ENCODE measurements at places on chromosomes 2 and 18. TPM values are rescaled to one million over a fixed set of nuclear protein-coding genes. Genes with fewer than 3 reads are reported as not detected.

RIT2 gene
- not detected for total RNA-seq

DNA sequence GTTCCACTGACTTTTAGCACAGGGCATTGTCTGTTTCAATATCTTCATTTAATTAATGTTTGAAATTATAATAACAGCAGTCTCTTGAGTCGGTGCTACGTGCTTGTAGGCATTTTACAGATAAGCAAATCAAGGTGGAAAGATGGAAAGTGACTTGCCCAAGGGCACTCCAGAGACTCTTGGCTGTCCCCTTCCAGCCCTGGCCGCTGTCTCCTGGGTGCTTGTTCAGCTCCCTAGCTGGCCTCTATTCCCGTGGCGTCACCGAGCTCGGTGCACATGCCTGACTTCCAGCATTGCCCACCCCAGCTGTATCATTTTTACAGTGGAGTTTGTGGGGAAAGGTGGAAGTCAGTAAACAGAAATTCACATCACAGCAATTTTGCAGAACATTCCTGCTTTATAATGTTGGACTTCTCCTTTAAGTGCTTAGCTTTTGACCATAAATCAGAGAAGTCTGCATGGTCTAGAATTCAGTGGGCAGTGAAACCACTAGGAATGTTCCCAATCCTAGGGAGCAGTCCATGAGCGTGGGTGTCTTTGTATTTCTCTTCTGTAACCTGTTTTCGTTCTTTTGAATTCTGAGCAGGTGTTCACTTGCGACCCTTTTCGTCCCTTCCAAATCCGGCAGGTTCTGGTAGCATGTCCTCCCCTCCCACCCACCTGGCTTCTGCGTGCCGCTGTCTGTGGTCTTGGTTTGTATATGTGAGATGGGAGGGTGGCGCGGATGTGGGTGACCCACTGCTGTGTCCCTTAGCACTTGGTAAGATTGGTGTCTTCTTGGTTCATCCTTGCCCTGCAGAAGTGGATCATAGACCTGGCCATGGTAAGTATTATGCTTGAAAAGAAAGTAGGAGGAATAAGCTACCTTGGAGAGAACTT lies 8.4 kb downstream of the SLC66A3 start:
- no peak for DNase-seq

DNA sequence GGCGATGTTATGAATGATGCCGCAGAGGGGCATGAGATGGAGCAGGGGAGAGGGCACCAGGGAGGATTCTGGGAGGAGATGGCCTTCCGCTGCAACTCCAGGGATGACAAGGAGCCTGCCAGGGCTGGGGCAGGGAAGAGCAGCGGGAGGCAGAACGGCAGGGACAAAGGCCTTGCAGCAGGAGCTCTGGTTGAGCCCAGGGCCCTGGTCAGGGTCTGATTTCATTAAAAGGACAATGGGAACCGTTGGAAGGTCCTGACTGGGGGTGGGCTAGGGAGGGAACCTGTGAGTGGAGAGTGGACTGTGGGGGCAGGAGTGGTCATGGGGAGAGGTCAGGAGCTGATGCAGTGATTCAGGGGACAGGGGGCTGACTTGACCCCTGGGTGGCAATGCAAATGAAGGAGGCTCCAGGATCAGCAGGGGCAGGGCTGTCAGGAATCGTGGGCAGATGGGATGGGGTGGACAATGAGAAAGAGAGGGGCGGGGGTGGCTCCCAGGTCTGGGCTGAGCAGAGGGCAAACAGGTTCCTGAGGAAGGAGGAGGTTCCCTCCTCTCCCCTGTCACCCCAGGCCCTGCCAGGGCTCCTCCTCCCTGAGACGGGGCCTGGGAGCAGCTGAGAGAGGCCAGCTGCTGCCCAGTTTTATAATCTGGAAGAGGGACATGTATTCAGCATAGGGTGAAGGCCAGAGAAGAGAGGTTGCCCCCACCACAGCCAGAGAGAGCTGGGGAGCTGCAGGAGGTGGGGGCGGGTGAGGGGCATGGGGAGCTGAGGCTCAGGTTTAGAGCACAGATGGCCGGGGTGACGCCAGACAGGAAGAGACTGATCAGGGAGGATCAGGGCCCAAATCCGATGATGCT lies 7.3 kb upstream of the DUSP2 start:
- no peak for DNase-seq

DNA sequence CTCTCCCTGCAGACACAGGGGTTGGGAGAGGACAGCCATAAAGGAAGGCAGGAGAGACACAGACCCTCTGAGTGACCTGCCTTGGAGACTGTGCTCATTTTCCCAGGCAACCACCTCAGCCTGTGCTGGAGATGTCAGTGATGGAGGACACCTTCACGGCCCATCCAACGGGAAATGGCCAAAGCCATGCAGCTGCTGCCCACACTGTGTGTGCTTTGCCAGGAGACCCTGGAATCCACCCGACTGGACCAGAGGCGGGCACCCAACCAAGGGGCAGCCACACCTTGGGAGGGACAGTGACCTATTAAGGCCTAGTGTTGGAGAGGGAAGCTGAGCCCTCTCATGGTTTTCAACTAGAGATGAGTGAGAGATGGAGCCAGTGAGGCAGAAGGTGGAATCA lies 192.5 kb downstream of the SMAD2 start:
- DNase-seq: no peak

DNA sequence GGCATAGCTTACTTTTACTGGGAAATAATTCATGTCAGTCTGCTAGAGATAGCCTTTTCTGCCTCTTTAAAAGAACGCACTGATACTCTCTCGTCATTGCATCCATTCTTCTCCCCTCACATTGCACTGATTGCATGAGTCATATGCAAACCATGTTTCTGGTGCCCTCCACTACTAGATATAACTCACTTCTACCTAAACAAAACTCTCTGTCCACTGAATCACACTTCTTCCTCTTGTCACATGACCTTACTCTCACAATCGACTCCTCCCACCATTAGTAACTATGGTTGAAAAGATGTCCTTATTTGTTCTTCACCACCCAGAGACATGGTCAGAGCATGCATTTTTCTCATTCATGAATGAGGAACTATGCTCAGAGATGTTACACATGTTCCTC lies 158.0 kb downstream of the CSRNP3 start:
- no peak for DNase-seq

DNA sequence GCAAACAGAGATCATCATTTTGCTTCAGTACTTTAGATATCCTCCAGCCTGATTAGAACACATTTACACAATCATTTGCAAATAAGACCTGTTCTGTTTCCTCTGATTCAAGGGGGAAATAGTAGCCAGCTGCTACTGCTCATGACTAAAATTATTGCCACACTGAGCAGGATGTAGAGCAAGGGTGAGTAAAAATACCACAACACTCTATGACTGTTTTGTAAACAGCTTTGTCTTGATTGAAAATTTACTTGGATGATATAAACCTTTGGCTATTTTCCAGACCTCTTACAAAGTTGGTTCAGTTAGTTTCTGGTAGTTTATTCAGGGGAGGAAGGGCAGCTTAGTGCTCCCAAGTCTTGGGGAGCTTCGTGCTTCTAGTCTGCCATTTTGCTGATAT lies 286.4 kb upstream of the CNTNAP5 start:
- no peak for DNase-seq

CYP1B1 gene
- 60.3 TPM for total RNA-seq

GRCh38 chr2:151053661-151053990 lies 208.0 kb downstream of the RBM43 start:
- DNase-seq: no peak

MOCOS gene
- 1.4 TPM for total RNA-seq

- DNase-seq: no peak
Measured at GRCh38 chr2:167237478-167237877, 349.2 kb downstream of the XIRP2 start.

MREG gene
- total RNA-seq: 0.91 TPM

GRCh38 chr2:207182911-207183310 lies 17.2 kb upstream of the KLF7 start:
- no peak for DNase-seq

DNA sequence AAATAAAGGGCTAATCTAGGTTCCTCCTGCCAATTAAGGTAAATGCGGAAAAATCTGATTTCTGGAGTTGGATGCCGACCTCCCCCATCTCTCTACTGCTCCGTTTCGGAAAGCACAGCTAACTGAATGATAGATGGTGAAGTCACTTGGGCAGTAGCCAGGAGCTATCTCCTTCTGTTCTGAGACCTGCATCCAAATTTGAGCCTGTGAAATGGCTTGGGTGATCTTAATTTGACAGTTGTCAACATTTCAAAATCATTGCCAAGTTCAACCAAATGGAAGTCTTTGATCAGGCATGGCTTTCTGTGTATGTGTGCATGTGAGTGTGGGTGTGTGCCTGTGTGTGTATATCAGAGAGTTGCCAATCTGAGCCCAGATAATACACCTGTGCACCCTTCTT lies 217.2 kb downstream of the ZNF516 start:
- no peak for DNase-seq

GRCh38 chr2:86790676-86791572 lies at the start of gene CD8A:
Gene CD8A, minus strand, starts transcription at chr2:86790913. Its CDS starts 88 bp downstream, at chr2:86790825.
- DNase-seq: peak; percentile 90

DGKD gene
- total RNA-seq: 11.6 TPM

DNA sequence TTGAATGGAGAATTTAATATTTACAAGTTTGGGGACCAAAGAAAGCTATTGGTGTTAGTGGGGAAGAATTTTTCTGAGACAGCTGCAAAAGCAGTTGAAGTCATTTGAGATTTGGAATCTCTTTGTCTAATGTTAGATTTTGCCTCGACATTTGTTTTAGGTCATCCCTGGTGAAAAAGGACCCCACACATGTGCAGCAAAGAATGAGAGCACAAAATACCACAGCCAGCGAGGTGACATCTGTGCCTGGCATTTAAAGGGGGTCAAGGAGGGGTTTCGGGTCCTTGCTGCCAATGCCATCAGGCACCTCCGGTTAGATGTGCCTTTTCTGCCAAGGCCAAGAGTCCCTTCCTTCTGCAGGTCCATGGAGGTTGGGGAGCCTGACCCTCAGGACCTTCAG lies 173.3 kb downstream of the TRIB2 start:
- no peak for DNase-seq

- DNase-seq: no peak
Measured at GRCh38 chr2:37039580-37039979, 44.6 kb downstream of the HEATR5B start.

DNA sequence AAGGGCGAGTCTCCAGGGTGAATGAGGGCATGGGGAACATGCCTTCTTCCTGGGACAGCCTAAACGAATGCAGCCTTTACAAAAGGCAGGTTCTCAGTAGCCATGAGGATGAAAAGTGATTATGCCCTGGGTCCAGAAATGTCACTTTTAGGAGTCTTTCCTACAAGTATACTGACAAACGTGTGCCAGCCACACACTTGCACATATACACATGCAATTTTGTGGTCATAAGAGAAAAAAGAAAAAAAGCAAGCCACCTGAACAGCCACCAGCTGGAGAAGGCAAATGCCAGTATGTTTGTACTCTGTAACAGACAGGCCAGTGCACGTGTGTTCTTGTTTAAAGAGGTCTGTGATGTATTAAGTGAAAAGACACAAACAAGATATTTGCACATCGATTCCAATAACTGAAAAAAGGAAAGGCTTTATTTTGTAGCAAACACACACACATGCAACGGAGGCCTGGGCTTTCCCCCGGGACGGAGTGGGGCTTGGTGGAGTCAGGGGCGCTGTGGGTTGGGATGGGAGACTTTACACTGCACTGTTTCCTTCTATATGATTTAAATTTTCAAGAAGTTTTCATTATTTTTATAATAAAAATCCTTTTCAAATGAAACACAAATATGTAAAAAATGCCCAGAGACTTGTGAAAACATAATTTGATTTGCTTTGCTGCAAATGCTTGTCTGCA lies 108.4 kb downstream of the FAM210A start:
- DNase-seq: peak; percentile 57

DNA sequence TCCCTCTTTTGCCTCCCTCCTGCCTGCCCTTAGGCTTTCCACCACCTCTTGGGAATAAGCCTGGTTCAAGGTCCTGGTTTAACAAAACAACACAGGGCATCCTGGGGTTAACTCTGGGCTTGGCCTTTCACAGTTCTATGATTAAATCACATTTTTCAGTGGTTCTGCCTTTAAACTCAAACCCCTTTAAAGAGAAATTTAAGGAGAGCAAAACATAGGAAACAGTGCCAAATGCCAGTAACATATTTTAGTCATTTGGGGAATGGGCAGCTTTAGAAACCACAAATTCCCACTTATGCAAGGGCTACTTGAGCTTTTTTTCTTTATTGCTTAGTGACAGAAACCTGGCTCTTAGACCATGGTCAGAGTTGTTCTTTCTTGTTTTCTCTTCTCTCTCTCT lies 112.2 kb upstream of the FZD5 start:
- peak; percentile 34 for DNase-seq

TSPYL6 gene
- not detected for total RNA-seq

DNA sequence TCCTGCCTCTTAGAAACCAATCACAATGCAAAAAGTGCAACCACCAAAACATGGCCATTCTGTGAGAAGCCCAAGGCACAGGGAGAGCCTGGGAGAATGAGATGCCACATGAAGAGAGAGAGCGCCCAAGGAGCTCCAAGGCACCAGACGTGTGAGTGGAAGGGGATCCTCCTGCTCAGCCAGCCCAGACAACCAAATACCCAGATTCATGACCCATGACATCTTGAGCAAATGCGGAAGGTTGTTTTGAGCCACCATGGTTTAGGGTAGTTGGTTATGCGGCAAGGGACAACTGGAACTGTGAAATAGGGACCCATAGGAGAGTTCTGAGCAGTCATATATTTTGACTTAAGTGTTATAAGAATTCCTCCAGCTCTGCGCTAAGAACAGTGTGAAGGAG lies 7.0 kb downstream of the AFF3 start:
- DNase-seq: no peak

- peak; percentile 70 for DNase-seq
Measured at GRCh38 chr2:136375017-136375901, 257.3 kb upstream of the CXCR4 start.

DNA sequence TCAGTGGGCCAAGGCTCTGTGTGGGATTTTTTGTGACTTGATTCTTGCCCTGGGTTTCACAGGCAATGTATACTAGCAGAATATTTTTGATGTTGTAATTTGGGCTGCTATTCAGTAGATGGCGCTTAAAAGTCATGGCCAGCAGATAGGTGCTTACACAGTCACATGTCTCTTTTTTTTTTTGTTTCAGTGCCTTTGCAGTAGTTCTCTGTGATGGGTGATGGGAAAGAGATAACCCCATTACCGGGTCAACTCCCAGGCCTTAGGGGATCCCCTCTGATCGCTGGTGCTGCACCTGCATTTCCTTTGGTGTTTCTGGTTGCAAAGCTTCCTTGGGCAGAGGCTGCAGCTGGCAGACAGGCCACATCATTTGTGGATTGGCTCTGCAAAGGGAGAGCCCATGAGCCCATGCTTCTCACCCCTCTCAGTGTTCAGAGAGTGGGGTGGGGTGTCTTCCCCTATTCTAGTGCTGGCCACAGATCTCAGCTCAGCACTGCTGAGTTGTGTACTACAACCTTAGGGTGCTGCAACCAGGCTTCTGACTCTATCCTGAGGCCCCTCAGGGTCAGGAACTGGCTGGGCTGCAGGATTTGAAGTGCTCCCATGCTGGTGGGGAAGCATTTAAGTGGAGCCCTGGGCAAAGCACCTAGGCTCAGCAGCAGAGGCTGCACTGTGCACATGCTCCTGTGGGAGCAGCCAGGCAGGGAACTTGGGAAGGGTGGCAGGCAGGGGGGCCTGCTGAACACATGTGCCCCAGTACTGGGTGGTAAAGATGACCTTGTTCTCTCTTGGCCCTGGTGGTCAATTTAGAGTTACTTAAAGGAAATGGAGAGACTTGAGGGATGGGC lies 219.8 kb upstream of the SPHKAP start:
- DNase-seq: no peak

GRCh38 chr2:112830682-112831512 lies 5.7 kb downstream of the IL1B start:
- no peak for DNase-seq

MAL gene
- 42.8 TPM for total RNA-seq

Measured in esophagus muscularis mucosa (tissue), 4 donors.